ENCODE measurements at places on chromosomes 4 and X.

- no peak for DNase-seq
These were observed 1.9 kb downstream of the SOWAHD start for GRCh38 chrX:119760026-119760877.

- no peak for DNase-seq
These were observed 31.1 kb upstream of the WDR17 start for GRCh38 chr4:176034499-176034898.

DNA sequence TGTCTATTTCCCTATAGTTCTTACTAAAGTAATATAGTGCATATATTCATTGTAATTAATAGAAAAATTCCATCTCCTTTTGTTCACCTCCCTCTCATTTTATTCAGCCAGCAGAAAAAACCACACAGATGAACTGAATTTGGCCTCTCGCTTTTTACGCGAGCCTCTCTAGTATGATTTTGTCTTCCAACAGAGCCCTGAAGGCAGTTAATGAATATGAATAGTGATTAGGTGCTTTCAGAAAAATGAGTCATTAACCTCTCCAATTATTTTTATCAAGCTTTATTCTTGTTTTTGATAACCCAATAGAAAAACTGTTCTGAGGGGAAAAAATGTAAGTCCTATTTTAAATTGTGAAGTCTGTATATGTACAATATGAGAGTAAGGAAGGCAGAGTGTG lies 74.1 kb downstream of the ZAR1 start:
- no peak for DNase-seq

DNA sequence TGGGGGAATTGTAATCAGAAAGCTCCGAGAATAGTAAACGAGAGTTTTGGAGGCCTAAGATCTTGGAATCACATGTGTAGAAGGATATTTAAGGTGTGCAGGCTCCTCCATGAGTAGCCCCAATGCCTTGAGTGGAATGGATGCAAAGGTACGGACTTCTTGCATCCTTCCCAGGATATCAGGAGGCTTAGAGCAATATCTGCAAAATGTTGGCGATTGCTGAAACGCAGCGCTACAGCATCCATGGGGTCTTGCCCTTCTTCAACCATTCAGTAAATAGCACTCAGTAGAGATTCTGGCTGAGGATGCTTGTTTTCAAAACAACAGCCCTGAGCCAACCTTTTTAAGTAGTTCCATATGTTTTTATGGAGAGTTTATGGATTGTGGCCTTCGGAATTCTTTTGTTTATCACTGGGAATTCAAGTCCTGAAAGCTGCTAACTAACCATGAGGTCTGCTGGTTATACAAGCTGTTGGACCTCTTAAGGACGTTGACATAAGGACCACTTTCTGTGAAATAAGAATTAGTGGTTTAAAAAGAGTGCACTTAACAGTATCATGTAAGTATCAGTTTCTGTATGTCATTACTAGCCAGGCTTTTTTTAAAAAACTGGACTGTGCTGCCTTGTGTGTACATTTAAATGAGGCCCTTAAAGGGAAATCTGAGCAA lies 228.8 kb upstream of the PGRMC2 start:
- no peak for DNase-seq

DNA sequence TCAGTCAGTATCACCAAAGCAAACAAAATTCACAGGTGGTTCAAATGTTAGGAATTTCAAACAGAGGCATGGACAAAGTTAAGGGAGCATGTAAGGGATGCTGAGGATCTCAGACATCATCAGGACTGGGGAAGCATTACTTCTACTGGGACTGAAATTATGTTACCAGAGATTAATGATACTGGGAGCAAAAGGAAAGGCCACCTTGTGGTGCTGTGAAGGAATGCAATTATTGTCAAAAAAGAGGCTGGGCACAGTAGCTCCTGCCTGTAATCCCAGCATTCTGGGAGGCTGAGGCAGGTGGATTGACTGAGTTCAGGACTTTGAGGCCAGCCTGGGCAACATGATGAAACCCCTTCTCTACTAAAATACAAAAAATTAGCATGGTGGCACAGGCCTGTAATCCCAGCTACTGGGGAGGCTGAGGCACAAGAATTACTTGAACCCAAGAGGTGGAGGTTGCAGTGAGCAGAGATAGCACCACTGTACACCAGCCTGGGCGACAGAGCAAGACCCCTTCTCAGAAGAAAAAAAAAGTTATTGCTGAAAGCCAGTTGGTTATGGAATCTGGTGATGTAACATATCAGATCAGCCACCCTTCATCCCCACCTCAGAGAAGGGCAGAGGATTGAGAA lies 954.3 kb downstream of the PCDH7 start:
- no peak for DNase-seq

DNA sequence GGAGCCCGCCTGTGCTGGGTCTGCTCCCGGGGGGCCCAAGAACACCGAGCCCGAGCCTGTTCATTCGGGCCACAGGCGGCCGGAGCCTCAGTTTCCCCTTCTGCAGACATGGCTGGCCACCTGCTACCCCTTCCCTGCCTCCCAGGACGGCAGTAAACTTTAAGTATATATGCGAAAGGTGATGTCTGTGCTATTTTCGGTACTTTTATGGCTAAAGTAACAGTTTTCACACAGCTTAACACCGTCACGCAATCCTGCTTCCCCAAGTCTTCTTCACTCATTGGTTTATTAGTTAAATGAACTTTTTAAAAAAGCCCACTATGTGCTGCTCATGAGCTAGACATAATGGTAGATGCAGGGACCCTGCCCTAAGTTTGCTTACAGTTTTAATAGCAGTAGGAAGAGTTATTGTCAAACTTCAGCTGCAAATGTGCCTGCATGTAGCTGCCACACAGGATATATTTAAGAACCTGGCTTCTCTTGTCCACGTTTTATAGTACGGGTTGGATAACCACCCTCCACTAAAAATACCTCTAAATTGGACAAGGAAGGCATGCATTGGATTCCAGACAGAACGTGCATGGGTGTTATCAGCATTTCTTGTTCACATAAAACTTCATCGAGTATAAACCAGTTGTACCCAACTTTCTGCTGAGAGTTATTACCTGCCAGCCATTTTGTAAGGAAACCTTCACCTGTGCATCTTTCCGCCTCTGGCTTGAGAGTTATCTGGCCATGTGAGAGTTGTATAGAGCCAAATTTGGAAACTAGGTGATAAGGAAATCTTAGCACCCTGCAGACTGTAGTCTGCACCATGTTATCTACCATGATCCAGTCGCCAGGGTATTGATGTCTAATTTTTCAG lies 741 bp downstream of the ANAPC4 start:
- no peak for DNase-seq

- DNase-seq: no peak
These were observed 67.2 kb upstream of the IBSP start for GRCh38 chr4:87732033-87732765.

- no peak for DNase-seq
These were observed 899 bp upstream of the TMPRSS11D start for GRCh38 chr4:67884701-67885100.

- DNase-seq: no peak
These were observed 17.9 kb upstream of the PGRMC1 start for GRCh38 chrX:119218198-119218597.

DNA sequence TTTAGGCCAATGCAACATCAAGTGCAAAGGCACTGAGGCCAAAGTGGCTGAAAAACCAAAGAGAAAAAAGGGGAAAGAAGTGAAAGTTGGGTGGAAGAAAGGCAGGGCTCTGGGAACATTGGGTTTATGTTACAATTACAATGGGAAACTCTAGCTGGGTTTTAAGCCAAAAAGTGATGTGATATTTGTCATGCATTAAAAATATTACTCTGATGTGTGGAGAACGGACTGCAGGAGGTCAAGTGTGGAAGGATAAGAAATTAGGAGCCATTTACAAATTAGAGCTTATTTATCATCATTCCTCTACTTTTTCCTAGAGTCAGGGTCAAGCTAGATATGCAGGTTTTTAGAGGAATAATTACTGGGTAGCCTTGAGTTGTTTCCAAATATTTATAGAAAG lies 516.8 kb downstream of the INPP4B start:
- no peak for DNase-seq

DNA sequence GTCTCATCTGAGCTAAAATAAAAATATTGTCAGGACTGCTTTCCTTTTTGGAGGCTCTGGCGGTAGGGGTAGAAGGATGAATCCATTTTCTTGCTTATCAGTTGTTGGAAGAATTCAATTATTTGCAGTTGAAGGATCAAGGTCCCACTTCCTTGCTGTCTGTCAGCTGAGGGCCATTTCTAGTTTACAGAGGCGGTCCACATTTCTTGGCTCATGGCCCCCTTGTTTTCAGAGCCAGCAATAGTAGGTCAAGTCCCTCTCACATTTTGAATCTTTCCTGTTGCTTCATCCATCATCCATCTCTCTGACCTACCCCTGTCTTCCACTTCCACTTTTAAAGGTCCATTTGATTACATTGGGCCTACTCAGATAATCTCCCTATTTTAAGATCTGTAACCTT lies 1099.3 kb upstream of the DIAPH2 start:
- no peak for DNase-seq

DNA sequence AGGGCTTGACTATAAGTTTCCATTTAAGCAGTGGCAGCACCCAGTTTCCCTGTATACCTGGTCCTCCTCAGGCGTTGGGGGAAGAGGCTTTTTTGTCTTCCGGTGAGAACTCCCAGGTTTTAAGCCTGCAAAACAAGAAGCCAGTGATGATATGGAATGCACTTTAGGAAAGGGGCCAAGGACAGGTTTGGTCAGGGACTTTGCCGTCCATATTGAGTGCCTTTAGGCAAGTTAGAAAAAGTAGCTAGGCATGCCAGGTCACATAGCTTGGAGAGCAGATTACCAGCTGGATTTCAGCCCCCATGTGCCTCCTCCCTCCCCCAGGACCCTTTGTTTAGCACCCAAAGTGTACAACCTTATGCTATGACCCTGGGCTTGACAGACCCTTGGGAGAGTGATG lies 13.6 kb upstream of the TIMM8A start:
- DNase-seq: no peak

- no peak for DNase-seq
These were observed 30.6 kb upstream of the KCNIP4 start for GRCh38 chr4:21979196-21979595.

DNA sequence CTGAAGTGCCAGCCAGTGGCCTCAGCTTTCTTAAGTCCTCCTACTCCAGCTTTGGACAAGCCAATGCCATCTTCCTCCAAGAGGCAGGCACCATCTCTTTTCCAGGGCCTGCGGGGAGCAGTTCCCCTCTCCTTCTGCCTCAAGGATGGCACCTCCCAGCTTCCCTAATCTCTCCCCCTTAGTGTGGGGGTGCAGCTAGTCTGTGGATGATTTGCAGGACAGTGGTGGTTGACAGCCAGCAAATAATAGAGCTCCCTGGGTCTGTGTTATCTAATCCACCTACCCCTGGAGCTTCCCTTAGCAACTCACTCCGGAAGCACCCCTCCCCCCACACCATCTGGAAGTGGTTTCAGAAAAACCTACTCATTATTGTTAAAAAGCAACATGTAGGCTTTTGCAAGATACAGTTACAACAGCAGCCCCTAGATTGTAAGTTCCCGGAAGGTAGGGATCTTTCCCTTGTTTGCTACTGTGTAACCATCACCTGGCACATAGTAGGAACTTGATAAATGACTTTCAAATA lies 247.1 kb downstream of the BCOR start:
- DNase-seq: no peak

DNA sequence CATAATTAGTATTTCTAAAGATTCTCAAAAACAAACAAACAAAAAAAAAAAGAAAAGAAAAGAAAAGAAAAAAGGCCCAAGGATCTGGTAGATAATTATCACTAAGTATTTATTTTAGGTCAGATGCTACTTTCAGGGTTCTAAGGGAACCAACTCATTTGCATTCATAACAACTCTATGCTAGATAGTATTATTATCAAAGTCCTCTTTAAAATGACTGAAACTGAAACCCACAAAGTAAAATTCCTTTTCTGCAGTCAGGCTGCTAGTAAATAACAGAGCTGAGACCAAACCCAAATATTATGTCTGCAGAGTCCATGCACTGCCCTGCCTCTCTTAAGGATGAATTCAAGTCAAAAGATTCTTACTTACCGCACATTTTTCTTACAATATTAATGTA lies 38.3 kb upstream of the MAPK10 start:
- no peak for DNase-seq

DNA sequence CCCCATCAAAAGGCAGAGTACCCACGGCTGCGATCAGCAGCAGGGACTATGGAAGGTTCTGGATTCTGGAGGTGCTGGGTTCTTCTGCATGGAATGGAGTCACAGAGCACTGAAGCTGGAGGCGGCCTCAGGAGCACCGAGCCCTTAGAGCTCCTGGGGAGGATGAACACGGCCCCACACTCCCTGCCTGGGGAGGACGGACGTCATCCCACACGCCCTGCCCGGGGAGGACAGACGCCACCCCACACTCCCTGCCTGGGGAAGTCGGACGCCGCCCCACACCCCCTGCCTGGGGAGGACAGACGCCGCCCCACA lies 9.9 kb downstream of the LRPAP1 start:
- no peak for DNase-seq

DNA sequence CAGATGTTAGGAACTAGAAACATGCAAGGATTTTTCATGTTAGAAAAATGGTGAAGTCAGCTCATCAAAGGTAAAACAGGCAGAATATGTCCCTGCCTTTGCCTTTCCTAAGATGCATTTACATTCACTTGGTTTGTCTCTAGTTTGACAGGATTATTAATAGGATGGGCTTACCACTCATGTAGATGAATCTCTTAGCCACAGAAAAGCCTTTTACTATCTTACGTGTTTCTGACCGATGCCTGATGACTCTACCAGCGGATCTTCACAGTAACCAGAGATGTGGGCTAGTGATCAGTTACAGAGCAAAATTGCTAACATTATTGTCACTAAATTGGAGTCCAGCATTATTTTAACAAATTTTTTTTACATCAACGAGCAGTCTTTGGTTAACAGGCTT lies 187.6 kb downstream of the MAML3 start:
- no peak for DNase-seq

DNA sequence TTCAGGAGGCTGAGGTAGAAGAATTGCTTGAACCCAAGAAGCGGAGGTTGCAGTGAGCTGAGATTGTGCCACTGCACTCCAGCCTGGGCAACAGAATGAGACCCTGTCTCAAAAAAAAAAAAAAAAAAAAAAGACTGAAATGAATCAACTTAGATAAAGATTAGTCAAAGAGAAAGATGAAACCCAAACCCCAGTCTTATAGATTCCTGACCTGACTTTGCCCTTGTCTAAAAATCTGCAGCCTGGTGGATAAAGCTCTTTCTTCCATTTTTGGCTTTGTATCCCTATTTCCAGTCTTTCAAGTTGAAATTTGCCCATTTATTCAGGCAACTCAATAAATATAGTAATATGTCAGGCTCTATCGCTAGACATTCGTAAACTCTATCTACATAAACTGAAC lies 39.3 kb upstream of the SPINK2 start:
- no peak for DNase-seq

DNA sequence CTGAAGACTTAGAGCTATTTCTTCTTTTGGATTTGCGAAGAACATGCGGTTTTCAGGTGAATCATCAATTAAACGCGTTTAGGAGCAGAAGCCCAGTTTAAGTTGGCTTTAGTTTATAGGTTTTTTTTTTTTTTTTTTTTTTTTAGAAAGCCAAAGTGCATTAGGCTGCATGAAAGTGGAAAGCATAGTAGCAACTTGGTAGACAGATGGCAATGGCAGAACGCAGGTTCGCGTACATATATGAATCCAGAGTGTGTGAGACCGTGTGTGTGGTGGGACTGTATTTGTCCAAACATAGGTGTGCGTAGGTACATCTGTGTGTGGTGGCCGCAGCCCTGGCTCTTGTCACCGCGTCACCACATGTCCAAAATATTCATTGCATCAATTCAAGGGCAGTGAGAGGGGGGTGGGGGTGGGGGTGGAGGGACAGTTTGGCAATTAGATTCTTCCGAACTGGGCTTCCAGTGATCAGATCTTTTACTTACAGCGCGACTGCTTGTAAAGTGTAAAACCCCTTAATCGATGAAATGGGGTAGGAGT lies 901 bp downstream of the JADE1 start:
- DNase-seq: no peak

Measured in stimulated activated CD8-positive, alpha-beta memory T cell treated with anti-CD3 and anti-CD28 coated beads, Interleukin-7, amount 100 ng/mL, for 1 hour (primary cell).